ENCODE measurements at places on chromosomes 1 and 21. TPM values are rescaled to one million over a fixed set of nuclear protein-coding genes. Genes with fewer than 3 reads are reported as not detected.

Gene CELSR2
- total RNA-seq: 13.8 TPM

Gene GFI1
- 0.98 TPM for total RNA-seq

Gene TAS1R2
- not detected for total RNA-seq

Gene OR10Z1
- not detected for total RNA-seq

Gene KRTAP13-2
- not detected for total RNA-seq

Gene GBP4
- total RNA-seq: 5.1 TPM

Gene BMP8B
- total RNA-seq: 0.59 TPM

Gene OR2L5
- 0.44 TPM for total RNA-seq

Gene GSTM4
- total RNA-seq: 31.5 TPM

DNA sequence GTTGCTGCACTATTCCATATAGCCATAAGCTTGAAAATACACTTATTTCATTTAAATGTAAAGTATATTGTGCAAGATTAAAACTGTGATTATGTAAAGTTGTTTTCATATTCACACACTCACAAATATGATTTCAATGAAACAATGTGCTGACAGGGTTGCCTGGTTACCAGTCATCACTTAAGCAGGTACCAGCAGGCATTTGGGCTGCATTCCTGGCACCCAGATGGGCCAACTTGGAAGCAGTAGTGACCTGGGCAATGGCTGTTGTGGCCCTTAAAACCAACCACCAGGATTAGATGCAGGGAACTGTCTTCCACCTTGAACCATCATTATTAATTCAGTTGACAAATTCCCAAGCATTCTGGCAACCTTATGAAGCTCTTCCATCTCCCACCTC lies 45.0 kb upstream of the RASAL2 start:
- no peak for DNase-seq

GRCh38 chr1:29251164-29252124 lies 15.1 kb downstream of the PTPRU start:
- no peak for DNase-seq

GRCh38 chr1:73980324-73981040 lies 217.5 kb downstream of the LRRIQ3 start:
- no peak for DNase-seq

DNA sequence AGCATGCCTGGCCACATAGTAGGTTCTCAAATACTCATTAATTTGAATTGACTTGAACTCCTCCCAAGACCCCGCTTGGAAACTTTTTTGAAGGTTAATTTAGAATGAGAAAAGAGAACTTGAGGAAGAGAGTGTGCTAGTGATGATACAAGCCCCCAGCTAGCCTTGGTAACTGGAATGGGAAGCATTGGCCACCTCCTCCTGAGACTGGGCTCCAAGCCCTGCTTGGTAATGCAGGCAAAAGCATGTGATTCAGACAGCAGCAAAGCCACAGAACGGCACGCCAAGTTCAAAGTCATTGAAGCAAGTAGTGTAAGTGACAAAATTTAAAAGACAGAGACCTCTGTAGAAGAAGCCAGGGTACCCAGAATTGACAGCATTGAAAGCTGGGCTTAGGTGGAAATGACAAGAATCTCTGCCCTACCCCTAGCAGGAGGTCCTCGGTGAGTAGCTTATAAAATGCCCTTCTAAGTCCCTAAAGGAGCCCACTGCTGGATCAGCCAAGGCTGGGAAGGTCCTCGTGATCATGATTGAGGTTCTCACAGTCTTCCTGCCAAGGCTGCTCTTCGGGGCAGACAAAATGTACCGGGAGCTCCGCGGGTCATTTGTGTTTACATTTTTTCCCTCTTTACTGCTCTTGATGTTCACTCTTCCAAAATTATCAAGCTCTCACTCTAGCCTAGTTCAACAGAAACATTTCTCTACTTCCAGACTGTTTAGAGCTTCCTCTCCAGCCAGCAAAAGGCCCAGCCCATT lies 99.4 kb downstream of the TSEN15 start:
- DNase-seq: no peak

DNA sequence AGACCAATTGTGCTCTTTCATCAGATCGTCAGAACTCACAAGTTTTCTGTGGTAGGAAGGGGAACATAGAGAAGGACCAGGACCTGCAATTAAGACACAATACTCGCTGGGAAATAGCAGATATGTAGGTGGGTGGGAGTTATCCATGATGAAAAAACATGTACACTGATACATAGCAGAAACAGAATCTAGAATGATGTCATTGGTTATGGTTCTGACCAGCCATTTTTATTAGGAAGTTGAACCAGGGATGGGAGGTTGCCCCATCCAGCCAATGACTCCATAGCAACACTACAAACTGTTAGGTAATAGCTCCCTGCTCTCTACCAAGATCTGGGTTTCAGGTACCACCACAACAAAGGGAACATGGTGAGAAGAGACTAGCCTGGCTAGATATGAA lies 393.5 kb upstream of the PBX1 start:
- DNase-seq: no peak

DNA sequence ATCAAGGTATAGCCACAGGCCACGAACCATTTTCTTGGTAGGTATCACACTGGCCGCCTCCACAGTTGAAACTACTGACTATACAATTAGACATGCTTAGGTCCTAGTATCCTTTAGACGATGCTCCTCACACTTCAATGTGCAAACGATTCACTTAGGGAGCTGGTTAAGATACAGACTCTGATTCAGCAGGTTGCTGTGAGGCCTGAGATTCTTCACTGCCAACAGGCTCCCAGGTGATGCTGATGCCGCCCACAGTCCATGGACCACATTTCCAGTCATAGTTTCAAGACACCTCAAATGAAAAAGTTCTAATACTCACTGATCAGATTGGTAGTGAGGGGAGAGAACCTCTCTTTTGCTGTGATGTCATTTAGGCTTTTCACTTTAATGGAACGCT lies 6.8 kb downstream of the ATP5PO start:
- no peak for DNase-seq

- DNase-seq: no peak
These were observed 270.8 kb downstream of the FOXD2 start for GRCh38 chr1:47708658-47709018.

DNA sequence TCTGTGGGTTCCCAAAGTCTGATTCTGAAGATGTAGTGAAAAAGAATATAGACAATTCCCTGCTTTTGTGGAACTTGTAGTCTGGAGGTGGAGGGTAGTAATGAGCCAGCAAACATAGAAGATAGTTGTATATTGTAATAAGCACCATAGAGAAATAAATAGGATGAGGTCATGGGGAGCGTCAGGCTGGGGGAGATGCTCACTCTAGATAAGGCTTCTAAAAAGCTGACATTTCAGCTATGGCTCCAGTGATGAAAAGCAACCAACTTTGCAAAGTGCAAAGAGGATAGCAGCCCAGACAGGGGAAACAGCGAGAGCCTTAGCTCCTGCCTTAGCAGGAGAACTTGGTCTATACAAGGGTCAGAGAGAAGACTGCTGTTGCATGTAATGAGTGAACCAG lies 98.0 kb upstream of the RALGPS2 start:
- DNase-seq: no peak

- no peak for DNase-seq
These were observed 9.2 kb downstream of the MAP7D1 start for GRCh38 chr1:36165145-36165544.

GRCh38 chr21:42527489-42528158 lies 14.0 kb downstream of the SLC37A1 start:
- DNase-seq: no peak

DNA sequence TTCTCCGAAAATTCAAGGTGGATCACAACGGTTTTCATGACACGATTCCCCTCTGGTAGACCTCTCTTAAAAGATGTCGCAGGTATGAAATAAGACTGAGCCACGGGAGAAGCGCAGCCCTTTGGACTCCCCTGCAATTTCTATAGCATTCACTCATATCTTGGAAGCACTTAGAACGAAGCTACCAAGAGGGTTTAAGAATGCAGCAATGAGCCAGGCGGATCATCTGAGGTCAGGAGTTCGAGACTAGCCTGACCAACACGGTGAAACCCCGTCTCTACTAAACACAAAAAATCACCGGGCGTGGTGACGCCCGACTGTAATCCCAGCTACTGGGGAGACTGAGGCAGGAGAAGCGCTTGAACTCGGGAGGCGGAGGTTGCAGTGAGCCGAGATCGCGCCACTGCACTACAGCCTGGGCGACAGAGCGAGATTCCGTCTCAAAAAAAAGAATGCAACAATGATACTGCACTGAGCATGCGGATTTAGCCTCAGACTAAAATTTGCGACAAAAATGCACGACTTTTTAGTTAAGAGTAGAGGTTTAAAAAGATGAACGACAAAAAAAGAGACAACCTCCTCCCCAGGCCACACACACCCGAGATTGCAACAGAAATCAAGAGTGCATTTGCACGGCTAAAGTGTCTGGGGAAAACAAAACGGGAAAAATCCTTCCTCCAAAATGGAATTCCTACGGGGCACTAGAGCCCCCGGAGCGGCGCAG lies 743 bp downstream of the TOMM20 start:
- DNase-seq: no peak

DNA sequence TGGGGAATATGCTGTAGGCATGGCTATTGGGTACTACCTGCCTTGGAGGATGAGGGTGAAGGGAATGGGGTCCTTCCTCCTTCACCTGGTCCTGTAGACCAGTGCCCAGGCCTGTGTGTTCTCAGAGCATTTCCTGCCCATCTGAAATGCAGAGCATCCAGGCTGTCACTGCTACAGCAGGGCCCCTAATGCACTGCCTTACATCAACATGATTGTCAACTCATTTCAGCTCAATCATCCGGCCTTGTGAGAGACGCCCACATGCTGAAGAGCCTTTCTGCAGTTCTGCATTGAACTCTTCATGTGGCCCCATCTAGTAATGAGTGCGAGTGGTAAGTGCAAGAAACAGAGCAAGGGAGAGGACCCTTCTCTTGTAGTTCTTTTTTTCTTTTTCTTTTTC lies 39.8 kb upstream of the SRP9 start:
- DNase-seq: no peak

DNA sequence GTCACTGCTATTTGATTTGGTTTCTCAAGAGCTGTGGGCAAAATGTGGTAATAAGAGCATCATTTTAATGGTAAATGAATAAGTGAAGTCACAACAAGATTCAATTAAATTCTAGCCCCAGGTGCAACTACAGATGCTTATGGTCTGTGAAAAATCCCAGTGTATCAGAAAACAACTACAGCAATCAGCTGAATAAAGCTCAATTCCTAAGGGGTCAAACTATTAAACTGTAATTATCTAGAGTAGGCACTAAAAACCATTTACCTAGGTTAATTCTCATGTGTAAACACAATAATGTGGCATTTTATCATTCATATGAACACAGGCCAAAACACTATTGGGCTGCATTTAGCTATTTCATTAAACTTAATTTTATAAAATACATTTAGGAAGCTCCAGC lies 9.6 kb downstream of the TARBP1 start:
- DNase-seq: no peak

DNA sequence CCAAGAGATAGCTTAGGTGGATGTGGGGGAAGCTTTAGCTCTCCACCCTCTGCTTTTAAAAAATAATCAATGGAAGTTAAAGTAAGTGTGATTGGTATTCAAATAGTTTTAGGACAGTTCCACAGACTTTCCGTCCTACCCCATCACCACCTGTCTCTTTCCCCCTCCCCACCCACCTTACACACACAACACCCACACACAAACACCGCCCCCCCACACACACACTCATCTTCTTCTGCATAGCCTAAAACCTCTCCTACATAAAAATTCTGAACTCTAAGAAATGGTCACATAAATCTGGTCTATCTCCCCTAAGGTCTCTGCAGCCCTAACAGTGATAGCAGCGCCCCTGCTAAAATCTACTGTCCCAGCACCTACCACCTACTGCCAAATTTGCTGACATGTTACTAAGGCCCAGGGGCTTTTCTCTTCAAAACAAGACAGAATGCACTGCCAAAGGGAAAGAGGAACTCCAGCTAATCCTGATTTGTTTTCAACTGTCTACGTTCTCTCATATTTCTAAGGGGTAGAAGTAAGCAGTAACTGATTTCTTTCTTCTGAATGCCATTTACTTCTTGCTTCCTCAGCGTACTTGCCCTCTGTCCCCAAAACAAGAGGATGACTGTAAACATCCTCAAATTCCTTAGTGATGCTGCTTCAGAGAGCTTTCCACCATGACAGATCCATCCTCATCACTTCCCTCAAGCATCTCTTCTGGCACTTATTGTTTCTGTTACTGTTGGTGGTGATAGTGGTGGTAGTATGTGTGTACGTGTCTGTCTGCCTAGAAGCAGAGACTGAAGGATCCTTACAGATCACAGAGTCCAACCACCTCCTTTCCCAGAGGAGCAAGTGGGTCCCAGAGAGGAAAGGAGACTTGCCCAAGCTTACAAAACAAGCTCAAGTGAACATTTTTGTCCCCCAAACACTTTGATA lies 56.8 kb downstream of the LUZP1 start:
- DNase-seq: no peak

GRCh38 chr1:237249120-237249519 lies 207.1 kb downstream of the RYR2 start:
- DNase-seq: no peak

DNA sequence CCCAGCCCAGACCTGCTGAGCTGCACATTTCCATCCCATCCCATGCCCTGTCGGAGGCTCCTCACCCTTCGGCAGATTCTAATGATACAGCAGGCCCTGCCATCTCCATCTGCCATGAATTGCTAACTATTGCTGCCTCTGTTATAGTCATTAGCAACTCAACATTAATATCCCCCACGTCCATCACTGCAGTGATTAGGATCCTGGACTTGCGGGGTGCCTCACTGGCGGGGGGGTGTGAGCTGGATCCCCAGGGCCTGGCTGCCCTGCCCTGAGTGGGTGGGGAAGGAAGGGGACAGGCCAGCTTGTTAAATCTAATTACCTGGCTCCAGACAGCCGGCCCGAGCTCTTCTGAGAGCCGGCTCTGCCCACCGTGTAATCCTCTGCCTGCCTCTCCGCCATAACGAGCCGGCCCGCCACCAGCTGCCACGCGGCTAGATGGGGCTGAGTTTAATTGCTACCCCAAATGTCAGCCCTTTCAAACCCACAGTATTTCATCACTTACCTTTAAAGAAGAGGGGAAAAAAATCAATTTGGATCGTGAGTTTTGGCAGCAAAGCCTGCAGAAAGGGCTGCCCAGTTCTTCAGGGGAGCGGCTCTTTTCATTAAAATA lies 227.3 kb upstream of the CSF3R start:
- no peak for DNase-seq

- no peak for DNase-seq
These were observed 202.6 kb downstream of the SLC45A1 start for GRCh38 chr1:8520483-8520966.

- no peak for DNase-seq
These were observed 4.3 kb upstream of the PLEKHG5 start for GRCh38 chr1:6495540-6496364.

GRCh38 chr1:24351918-24352627 lies 32.9 kb downstream of the GRHL3 start:
- DNase-seq: no peak

GRCh38 chr1:196611873-196612272 lies 3.6 kb upstream of the KCNT2 start:
- DNase-seq: no peak
